Stimulated activated naive B cell treated with anti-CD40 and anti-IgM and Interleukin-4, amounts not matched to agents 10 μg/mL and 1 μg/mL and 100 μg/mL, for 72 hours (primary cell): ENCODE measurements at places on chromosomes 2 and 18.

DNA sequence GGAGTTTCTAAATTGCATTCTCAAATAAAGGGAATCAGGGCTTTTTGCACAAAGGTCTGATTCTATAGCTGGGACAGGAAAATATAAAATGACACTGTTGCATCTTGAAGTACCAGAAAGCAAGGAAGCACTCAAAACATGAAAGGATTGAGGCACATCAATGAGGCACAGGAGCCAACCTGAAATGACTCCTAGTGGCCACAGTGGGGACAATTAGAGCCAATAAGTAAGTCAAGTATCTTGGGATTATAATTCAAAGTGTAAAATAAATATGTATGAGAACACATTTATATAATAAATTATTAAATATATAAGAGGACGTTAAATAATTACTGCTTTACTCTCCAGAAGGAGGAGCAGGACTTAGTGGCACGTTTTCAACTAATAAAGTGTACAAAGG, 1259.5 kb upstream of the CDH2 start:
- no peak for DNase-seq

GRCh38 chr2:55519938-55520885, 694 bp downstream of the CFAP36 start:
- DNase-seq: no peak

DNA sequence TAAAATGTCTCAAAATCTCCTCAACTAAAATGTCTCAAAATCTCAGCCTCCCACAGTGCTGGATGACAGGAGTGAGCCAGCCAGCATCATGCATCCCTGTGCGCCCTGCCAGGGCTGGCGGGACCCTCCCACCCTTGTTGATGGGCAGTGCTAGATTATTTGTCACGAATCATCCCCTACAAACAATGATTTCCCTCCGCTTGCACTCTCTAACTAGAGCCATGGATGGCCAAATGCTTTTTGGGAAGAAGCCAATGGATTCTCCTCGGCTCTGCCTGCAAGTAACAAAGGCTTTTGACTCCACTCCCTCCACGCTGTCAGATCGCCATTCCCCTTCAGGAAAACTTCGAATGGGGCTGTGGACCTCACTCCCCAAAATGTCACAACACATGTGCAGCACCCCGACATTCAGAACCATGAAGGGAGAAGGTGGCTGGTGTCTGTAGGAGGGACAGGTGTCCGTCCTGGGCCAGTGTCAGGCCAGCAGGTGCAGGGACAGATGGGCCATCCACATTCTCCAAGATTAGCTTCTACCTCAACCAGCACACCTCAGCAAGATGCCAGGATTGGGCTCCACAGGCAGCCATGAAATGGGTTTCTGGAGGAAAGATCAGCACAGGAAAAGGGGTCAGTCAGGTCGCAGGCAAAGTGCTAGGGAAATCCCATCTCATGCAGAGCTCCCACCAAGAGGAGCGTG, 11.5 kb downstream of the AMER3 start:
- DNase-seq: no peak

- DNase-seq: no peak
Measured at GRCh38 chr2:196309691-196310090, 138.3 kb upstream of the STK17B start.

DNA sequence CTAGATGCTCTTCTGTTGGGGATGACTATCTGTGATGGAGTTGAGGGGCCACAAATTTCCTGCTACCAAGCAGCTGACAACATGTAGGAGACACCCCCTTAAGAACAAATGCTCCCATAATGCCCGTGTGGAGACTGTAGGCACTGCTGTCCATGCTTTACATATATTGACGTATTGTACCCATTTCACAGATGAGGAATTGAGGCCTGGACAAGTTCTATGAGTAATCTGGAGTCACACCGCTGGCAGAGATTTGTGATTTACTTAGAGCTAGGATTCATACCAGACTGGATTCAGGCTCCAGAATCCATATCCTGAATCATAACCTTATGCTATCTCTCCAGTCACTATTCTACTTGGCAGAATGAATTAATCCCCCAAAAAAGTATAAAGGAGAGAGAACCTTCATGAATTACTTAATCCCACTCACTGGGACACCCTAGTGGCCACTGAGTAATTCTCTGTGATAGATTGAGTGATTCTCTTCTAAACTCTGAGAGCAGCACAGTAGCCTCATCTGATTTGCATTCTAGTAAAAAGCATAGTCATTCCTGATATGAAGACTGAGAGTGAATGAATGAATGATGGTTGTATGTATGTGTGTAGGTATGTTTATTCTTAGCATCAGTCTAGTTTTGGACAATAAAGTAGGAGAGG, 460.7 kb upstream of the MEIS1 start:
- DNase-seq: no peak

DNA sequence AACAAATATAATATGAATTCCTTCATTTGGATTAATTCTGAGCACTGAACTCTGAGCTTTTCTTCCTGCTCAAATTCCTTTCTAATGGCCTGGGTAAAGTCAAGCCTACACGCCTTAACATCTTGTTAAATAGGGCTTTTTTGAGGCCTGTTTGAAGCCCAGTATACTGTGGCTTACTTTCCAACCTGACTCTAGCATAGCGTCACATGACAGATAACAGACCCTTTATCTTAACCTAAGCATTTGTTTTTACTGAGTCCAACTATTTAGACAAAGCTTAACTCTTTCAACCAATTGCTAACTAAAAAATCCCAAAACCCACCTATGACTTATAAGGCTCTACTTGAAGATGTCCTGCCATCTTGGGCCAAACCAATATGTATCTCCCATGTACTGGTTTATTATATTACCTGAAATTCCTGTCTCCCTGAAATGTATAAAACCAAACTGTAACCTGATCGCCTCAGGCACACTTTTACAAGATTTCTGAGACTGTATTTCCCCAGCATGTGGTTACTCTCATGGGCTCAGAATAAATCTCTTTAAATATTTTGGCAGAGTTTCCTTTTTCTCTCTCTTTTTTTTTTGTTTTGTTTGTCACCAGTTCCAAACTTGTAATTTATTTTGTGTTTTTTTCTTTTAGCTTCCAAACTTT, 271.1 kb upstream of the VWC2L start:
- DNase-seq: no peak

- no peak for DNase-seq
Measured at GRCh38 chr2:193584522-193584938, 1389.8 kb upstream of the TMEFF2 start.

GRCh38 chr18:49392352-49392751, 68.1 kb downstream of the DYM start:
- DNase-seq: no peak

GRCh38 chr18:79624356-79625170, 55.0 kb upstream of the CTDP1 start:
- no peak for DNase-seq

GRCh38 chr18:79787865-79788733, 9.6 kb upstream of the KCNG2 start:
- DNase-seq: no peak

DNA sequence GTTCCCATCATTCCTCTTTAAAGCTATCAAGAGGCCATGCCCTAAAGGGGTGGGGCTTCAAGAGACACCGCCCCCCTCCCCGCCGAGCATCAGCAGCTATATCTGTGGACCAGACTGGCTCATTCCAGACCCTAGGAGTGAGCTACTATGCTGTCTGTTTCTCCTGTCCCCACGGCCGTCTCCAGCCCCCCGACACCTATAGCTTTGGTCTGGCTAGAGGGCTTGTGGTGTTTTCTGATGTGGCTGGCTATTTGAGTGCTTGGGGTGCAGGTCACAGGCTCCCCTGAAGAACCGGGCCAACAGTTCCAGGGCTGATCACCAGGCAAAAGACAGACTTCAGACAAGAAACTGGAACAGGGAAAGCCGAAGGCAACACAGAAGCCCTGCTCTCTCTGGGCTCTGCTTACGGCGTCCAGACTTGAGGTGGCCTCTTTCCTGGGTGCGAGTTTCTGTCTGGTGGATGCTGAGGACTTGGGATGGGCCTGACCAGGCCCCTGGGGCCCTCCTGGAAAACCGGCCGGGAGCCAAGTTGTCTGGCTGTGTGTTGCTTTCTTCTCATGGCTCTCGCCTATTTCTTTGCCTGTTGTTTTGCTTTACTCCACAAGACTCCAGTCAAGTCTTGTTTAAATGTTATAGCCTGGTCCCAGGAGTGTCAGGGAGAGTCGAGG, 83.6 kb downstream of the KLHL29 start:
- no peak for DNase-seq

GRCh38 chr2:204024503-204024902, 87.9 kb downstream of the ICOS start:
- no peak for DNase-seq

DNA sequence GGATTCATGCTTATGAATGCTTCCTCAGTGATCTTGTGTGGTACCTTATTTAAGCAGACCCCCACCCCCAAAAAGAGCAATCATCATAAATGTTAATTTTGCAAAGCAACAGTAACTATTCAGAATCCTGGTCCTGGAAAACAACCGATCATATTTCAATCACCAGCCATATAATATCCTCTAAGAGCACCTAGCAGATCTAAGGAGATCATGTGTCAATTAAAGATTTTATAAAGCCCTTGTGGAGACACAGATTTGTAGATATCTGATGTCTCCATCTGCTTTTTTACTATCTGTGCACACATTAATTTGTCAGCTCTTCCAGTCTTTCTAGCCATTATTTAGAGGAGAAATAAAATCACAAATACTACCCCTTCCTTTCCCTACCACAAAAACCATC, 423.7 kb downstream of the TGIF1 start:
- DNase-seq: no peak

- DNase-seq: no peak
Measured at GRCh38 chr2:222891890-222892289, 31.1 kb downstream of the ACSL3 start.

GRCh38 chr2:22481486-22482259, 903.3 kb upstream of the KLHL29 start:
- no peak for DNase-seq
